ENCODE measurements at places on chromosomes 7 and 10. TPM values are rescaled to one million over a fixed set of nuclear protein-coding genes. Genes with fewer than 3 reads are reported as not detected.

- no peak for DNase-seq
These were observed 84.1 kb downstream of the VOPP1 start for GRCh38 chr7:55488216-55488615.

GRCh38 chr10:97120370-97120769, 65.4 kb downstream of the SLIT1 start:
- no peak for DNase-seq

DNA sequence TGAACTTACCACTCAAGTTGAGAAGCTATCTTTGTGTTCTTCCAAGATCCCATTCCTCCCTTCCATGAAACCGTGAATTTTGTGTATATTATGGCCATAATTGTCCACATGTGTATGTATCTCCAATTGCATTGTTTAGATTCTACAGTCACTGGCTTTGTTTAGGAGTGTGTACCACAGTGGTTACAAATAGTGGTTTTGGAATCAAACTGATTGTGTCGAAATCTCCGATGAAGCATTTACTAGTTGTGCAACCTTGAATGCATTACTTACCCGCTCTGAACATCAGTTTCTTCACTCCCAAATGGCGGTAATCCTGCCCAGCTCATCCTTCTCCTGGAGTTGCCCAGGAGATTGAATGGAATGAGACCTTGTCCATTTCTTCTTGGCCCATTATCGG, 145.0 kb upstream of the ZNF32 start:
- no peak for DNase-seq

- DNase-seq = no peak
These were observed at the start of gene MRC1 for GRCh38 chr10:17808971-17809841. Gene MRC1, plus strand, starts transcription at chr10:17809348. Its CDS starts 118 bp downstream, at chr10:17809466.

DNA sequence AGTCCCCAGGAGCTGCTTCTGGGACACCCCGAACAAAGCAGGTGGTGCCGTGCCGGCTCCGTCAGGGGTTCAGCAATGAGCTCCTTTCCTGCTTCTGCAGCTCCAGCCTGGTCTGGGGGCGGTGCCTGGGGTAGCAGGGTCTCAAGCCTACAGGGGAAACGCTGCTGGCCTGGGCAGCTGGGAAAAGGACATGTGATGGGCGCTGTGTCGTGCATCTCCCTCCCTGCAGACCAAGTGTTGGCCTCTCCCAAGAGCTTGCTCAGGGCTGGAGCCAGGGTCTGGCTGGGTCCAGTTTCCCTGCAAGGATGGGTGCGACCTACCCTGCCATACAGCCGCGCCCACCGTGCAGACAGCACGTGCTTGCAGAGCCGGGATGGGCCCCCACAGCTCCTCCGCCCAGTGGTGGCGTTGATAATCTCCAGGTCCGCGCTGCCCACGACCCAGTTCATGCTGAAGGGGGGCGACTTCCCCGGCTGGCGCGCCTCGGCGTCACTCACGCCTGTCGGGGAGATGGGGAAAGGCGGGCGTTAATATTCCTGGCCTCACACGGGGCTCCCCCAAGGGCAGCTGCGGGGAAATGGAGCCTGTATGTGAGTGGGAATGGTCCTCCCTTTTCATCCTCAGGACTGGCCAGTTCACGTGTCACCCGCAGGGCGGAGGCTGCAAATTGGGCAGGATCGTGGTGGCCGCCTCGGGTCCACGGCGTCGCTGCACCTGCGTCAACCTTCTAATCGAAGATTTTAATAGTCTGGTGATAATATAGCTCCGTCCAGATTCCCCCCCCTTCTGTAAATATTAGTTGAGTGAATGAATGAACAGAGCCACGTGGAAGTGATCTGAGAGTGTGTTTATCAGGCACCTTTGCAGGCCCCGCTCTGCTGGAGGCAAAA, 128.6 kb downstream of the WDR37 start:
- no peak for DNase-seq

DNA sequence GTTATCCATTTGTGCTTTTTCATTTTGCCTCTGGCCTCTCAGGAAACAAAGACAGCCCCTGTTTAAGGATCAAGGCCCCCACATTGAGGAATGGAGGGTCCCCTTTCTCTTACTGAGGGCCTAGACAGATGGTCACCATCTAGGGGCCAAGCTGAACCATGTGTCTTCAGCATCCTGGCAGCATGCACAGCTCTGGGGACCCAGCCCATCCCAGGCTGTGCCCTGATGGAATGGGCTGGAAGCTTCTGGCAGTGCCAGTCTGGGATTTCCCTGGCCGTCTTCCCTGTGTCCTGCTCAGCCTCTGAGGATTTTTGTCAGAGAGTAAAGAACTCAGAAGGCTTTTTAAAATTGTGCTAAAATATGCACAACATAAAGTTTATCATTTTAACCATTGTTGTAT, 116.8 kb downstream of the ITIH5 start:
- no peak for DNase-seq

DNA sequence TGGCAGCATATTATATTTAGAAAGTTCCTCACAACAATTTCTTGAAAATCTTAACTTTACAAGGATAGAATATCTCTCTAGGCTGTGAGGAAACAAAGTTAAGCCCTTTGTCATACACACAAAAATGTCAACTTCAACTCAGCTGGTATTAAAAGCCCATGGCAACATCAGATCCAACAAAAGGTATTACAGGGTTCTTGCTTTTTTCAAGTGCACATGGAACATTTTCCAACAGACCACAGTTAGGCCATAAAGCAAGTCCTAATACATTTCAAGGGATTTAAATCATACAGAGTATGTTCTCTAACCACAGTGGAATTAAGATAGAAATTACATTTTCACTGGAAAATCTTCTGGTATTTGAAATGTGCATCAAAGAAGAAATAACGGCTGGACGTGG, 71.9 kb upstream of the OIT3 start:
- no peak for DNase-seq

- DNase-seq = no peak
These were observed 254.8 kb downstream of the MAD1L1 start for GRCh38 chr7:1977876-1978441.

DNA sequence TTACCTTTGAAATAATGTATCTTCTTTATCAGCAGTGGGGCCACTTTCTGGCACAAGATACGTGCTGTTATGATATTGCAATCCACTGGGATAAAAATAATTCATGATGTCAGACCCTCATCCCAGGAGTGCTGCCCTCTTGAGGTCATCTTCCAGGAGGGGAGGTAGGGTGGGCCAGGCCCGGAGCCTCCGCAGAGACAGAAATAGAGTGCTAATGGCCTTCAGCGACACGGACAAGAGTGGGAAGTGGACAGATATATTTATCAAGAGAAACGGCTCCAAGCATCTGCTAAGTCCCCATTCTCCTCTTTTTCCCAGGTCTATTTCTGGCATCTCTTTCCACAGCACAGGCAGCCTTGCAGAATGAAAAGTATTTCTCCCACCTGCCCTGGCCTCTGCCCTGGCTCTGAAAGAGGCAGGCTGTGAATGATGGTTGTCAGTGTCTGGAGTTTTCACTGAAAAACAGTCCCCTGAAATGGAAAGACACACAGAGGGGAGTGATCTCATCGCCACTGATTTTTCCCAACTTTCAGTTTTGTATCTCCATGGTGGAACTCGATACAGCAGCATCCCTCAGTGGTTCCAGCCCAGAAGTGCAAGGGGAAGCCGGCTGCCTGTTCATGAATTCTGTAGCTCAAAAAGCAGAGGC, 251.7 kb upstream of the MYO3A start:
- peak; percentile 41 for DNase-seq

GRCh38 chr10:53839440-53840039, 961.5 kb downstream of the PCDH15 start:
- DNase-seq = peak; percentile 13

DNA sequence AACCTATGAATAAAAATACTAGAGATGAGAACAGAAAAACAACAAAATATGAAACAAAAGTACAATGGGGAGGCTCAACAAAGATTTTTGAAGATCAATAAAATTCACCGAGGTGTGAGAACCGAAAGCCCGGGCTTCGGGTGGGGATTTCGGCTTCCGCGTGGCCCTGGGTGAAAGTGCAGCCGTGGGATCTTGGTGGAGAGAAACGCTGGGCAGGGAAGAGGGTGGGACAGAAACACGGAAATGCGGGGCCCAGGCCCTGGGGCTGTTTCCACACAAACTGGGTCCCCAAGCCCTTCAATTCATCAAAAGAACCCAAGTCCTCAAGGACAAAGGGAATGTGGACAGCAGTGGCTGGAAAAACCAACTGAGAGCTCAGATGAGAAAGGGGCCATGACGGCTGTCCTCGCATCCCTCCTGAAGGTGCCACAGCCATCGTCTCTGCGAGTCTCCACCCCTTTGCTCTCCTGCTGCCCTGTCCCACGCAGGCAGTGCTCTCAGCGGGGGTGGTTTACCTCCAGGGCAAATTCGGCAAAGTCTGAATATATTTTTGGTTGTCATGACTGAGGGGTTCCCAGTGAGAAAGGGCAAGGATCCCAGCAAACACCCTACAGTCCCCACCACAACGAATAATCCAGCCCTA, 19.7 kb downstream of the FOXL3 start:
- DNase-seq = no peak

DNA sequence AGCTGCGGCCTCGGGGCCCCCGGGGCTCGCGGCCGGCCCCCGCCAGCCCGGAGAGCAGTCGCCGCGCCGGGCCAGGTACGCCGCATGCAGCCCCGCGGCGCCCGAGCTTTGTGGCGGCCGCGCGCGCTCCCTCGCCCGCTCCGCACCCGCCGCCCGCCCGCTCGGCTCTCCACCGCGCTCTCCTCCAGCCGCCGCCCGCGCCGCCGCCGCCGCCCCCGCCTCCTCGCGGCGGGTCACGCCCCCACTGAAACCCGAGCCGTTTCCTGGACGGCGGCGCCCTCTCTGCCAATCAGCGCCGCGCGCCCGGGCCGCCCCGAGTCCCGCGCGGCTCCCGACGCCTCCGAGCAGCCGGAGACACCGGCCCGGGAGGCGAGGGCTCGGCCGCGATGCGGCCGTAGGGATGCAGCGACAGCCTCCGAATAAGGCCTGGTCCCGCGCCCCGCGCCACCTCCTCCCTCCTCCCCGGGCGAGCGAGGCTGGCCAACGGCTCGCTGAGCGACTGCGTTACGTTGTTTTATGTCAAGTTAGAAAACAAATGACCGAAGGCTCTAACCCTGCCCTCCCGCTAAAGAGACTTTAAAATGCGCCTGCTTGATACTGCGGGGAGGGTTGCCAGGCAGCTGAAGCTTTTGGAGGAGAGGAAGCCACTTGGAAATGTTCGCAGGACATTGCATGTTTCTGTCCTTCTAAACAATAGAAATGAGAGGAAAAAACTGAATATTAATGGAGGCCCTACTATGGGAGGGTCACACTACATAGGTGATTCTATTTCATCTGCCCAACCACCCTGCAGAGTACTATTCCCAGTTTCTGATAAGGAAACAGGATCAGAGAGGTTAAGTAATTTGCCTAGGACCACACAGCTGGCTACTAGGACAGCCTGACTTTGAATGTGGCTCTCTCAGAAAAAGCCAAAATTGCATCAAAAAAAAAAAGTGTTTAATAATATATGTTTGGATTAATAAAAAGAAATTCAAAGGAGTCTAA, at the start of gene FGFR2:
TSS of gene FGFR2 (minus strand) at position 182 of the 987 bp plus-strand sequence. CDS start 4,627 bp downstream, outside the sequence.
- DNase-seq = no peak

DNA sequence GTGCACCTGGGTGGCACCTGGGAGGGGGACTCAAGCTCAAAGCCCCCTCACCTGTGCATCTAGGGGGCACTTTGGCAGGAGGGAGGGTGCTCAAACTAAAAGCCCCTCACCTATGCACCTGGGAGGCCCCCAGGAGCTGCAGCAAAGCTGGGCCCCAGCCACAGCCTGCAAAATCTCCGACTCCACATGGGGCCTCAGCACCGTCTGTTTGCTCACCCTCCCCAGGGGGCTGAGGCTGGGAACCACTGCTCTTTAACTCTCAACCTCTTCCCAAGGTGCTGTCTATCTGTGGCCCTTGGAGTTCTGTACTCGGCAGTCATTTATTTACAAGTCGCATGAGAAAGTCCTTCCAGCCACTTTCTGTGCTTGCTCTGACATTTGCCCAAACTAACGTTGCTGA, 458.4 kb downstream of the DNAJB6 start:
- DNase-seq = no peak

DNA sequence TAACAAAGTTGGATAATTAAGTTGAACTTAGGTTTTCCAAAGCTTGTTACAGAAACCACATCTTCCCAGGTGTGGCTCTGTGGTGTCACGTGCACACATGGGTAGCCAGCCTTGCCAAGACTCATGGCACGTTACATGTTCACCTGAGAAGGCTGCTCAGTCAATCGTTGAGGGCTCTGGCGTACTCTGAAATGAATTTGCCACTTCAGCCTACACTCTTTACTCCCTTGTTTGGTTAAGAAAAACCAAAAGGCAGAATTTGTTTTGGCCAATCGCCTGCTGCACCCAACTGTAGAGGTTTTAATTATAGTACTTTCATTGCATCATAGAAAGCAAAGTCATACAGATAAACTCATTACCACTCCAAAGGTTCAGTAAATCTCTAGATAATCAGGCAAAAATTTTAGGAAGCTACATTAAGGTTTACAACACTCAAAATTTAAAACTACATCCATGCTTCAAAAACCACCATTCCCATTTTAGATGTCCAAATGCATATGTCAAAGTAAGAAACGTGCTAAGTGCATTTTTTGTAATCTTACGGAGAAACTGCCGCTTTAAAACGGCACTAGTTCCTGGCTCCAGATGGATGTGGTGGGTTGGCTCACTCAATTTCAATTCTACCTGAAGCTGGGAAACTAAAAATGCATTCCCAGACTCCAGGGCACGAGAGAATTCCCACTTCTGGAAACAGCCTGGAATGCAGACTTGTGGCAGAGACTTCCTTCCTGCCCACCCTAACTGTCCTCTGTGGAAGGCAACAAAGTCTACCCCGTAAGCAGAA, 88.4 kb downstream of the DIP2C start:
- no peak for DNase-seq

Gene KAZALD1
- 28.0 TPM for polyA plus RNA-seq

Gene CNPY1
- 0.40 TPM for polyA plus RNA-seq

Gene ASB10
- polyA plus RNA-seq = 6.2 TPM

Gene STK32C
- 10.3 TPM for polyA plus RNA-seq
